ENCODE measurements at places on chromosomes 13 and 19.

- DNase-seq: no peak
Observed at GRCh38 chr13:38417241-38417640, 67.6 kb downstream of the UFM1 start.

DNA sequence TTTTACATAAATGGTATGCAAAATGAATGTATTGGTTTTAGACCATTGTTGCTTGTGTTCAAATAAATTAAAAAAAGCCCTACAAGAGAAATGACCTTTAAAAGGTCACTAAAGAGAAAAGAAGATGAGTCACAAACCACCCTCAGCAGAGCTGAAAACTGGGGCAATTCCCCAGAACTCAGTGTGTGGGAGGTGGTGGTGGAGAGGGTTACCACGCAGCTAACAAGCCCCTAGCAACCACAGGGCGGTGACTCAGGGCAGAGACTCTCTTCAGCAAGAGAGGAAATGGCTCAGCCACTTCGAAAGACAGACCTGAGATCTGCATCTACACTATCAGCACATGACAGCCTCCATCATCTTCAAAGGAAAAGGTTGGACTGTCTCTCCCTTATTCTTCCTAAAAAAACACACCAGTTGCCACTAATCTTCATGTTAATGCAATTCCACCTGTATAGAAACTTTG lies 29.4 kb upstream of the NDFIP2 start:
- DNase-seq: peak; percentile 88

DNA sequence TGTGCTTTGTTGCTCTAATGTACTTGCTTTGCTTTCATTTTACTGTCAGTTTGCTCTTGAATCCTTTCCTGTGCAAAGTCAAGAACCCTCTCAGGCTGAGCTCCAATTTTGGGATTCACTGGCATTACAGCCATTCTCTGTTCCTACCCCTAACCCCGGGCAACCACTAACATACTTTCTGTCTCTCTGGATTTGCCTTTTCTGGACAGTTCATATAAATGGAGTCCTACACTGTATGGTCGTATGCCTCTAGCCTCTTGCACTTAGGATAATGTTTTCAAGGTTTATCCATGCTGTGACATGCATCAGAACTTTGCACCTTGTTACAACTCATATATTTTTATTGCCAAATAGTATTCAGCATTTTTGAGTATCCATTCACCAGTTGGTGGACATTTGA lies 2.7 kb upstream of the TEX30 start:
- no peak for DNase-seq

DNA sequence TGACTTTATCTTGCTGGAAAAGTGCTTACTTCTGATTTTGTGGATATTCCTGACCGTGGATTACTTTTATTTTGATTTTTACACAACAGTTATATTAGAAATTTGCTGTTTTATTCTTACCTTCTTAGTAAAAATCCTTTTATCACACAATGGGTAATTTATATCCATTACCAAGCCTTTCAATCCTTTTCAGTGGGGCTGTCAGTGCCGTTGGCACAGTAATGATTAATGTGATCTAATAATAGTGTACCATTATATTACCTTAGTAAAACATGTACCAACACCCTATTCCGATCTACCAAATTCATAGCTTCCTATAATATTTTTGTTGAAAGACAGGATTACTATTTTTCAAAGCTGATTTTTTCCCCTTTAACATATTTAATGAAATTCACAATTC lies 87.3 kb upstream of the ZNF536 start:
- no peak for DNase-seq

DNA sequence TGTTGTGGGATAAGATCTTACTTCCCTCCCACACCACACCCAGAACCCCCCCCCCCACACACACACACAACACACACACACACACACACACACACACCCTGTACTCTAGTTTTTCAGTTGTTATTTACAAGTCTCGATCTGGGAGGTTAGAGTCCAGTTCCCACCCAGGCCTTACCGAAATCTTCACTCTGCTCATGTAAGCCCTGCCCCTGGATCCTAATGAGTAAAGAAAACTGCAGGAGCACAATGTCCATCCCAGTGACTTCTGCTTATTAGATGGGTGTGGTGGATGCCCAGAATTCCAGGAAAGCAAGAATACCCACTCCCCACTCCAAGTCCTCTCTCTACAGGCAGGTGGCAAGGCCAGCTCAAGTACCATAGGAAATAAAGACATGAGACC lies 23.0 kb downstream of the STARD13 start:
- DNase-seq: no peak

All from fibroblast of pulmonary artery (primary cell).